ENCODE measurements at places on chromosomes 7 and 10. TPM values are rescaled to one million over a fixed set of nuclear protein-coding genes. Genes with fewer than 3 reads are reported as not detected.

GRCh38 chr7:140211698-140212097, 34.9 kb upstream of the KDM7A start:
- no peak for DNase-seq

GRCh38 chr10:4246881-4247358, 461.9 kb upstream of the KLF6 start:
- no peak for DNase-seq

DNA sequence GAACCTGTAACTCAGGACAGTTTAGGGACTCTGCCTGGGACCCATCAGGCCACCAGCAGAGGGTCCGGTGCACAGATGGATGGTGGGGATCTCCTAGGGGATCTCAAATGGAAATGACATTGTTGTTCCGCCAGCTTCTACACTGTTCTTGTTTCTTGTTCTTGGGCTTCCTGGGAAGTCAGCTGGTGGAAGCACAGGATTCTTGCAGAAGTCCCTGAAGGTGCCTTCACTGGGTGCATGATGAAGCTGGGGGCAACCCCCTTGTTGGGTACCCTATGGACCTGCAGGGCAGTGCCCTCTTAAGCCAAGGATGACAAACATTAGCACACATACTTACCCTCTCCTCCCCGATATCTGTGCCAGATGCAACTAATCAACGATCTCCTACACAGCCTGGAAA, 18.6 kb downstream of the SFTPD start:
- no peak for DNase-seq

DNA sequence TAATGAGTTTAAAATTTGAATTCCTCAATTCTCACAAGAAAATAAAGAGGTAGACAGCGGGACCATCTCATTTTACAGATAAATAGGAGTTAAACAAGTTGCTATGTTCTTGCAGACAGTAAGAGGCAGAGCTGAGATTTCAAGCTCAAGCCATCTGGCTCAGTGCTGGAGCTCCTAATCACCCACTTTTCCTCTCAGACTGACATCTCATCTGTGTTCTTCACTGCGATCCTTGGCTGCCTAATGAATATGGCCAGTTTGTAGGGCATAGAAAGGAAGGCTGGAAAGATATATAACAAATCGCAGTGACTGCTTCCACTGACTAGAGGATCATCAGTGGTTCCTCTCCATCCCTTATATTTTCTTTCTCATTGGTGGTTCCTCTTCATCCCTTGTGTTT, 151.2 kb downstream of the MPP7 start:
- DNase-seq = no peak

DNA sequence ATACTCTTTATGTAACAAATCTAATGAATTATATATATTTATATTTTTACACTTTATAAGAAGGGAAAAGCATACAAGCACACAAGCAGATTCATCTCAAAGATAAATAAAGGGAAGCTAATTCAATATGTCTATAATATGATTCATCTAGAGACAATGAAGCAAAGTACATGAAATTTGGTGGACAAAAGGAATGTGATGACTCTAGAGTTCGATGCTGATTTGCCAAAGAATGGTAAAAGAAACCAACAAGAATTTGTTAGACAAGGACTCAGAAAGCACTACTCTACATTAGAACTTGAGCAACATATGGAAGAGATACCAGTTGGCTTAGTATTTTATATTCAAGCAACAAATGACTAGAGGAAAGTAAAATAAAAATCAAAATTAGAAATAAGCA, 536.5 kb upstream of the TEX47 start:
- no peak for DNase-seq

DNA sequence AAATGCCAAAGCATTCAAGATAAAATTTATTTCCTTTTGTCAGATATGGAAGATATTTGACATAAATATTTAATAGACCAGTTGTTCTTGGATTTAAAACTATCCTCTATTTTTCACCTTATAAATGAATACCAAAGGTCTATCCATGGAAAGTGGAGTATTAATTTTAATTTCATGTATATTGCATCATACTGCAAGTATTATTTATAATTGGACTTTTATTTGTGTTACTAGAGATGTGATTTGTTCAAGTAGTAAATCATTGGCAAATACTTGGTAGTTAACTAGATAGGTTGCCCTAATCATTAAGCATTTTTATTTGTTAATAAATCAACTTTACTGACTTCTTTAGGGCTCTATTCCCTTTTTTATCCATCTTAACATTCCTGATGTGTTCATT, 98.1 kb downstream of the CDC14C start:
- no peak for DNase-seq

DNA sequence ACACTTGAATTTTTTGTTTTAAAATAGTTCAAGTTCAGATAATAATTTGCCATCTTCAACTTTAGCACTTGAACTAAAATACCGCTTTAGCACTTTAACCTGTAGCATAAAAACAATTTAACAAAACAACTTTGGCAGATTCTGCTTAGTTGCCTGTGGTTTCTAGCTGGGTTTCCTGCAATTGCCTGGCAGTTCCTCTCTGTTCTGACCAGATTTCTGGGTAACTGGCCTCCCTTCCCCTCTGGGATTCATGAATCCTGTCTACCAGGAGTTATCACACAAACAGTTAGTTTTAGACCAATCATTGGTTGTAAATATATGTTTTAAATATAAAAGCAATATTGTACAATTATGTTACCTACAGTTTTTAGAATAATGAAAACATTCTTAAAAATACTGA, 89.8 kb upstream of the HDAC9 start:
- DNase-seq = no peak

The PGAM2 gene
- total RNA-seq = 2.1 TPM

The ARMC10 gene
- total RNA-seq = 49.0 TPM

The INPP5A gene
- total RNA-seq = 100 TPM
